ENCODE measurements at places on chromosomes 11 and 22.

GRCh38 chr11:34827228-34827627 lies 89.0 kb downstream of the APIP start:
- DNase-seq = no peak

GRCh38 chr11:88435415-88435814 lies 97.9 kb upstream of the CTSC start:
- DNase-seq = no peak

DNA sequence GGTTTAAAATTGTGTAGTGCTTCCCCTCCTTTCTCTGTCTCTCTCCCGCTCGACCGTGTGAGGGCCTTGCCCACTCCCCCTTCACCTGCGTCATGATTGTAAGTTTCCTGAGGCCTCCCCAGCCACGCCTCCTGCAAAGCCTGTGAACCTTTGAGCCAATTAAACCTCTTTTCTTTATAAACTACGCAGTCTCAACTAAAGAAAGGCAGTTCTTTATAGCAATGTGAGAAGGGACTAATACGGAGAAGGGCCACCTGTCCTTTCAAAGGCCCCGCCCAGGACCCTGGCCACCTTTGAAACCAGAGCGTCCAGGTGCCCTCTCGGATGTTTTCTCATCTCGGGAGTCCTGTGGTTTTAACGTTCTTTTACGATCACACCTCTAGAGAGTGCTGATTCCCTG lies 741.5 kb downstream of the BRD1 start:
- DNase-seq = no peak

DNA sequence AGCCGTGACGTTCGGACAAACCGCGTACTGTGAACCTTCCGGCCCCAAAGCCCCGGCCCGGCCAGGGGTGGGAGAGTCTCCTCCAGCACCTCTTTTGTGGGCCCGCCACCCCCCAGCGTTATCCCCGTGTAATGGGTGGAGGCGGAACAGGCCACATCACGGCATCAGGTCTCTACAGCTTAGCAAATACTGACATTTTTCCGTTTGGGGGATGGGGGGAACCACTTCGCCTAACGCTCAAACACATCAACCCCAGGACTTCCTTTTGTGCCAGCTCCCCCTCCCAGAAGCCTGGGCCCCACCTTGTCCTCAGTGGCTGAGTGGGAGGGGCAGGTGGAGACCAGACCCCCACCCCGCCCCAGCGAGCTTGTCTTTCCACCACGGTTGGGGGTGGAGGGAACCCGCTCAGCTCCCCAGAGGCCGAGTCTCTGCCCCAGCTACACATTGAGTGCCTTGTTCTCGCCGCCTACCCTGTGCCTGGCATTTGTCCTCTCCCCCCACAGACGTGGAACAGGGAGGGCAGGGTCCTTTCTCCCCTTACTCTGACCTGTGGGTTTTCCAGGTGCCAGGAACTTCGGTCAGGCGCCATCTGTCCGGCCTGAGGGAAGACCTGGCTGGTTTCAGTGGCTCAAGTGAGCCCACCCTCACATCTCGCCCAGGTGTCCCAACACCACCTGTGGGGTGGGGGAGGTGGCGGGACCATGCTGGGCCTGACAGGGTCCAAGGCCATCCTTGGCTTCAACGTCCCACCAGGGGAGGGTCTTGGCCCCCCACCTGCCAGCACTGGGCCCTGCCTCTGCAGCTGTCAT lies 29.6 kb downstream of the SBF1 start:
- DNase-seq = no peak

DNA sequence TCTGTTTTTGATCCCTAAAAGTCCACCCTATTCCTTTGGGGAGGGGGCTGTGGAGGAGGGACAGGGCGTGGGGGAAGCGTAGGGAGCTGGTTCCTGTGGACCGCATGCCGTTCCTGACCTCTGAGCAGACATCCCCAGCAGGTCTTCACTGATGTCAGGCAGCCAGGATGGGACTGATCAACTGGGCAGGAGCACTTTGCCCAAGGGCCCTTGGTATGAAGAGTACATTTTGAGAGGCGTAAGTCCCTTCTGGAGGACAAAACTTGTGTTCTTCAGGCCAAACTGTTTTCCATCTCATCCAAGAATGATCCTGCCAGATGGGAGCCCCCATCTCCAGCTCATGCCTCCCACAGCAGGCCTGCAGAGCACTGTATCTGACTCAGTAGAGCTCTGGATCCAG lies 80.9 kb upstream of the NARS2 start:
- no peak for DNase-seq

DNA sequence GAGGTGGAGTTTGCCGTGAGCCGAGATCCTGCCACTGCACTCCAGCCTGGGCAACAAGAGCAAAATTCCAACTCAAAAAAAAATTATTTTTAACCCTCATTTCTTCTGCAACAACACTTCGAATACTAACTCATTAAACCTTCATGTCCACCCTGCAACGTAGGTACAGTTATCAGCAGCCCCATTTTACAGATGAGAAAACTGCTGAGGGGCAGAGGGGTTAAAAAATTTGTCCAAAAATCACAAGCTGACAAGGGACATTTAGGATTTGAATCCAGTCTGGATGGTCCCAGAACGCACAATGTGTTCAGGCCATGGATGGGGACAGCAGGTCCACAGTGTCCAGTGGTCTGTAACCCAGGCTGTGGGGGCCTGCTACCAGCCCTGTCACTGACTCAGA lies 29.0 kb downstream of the RHOD start:
- no peak for DNase-seq

DNA sequence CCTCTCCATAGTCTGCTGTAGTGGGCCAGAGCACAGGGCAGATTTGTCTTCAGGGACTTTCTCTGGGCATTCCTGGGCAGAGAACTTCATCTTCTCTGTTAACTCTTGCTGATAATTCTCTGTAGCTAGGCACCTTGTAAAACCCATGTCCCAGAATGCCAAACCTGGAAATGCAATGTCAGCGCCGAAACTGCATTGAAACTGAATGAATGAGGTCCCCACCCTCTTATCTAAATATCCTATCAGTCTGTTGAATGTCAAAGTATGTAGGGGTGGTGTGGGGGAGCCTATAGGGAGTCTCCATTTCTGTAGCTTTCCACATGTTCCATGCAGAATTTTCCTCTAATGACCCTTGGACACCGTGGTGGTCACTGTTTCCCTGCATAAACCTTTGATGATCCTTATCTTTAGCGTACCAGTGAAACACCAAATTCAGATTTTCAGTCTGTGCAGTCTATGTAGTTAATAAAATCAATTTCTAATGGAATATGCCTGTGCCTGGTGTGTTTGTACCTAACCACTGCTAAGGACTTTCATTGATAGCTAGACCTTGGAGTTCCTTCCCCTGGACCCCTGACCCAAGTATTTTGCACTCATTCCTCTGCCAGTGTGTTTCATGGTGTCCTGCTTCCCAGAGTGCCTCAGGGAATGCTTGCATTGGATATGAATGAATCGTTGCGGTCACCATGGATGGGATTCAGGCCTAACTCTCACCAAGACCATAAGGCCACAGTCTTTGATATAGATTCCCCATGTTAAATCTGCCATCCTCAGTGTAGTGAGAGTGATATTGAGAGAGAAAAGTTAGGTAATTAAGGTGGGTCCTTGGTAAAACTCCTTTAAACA lies 2.5 kb upstream of the CABIN1 start:
- DNase-seq = no peak

DNA sequence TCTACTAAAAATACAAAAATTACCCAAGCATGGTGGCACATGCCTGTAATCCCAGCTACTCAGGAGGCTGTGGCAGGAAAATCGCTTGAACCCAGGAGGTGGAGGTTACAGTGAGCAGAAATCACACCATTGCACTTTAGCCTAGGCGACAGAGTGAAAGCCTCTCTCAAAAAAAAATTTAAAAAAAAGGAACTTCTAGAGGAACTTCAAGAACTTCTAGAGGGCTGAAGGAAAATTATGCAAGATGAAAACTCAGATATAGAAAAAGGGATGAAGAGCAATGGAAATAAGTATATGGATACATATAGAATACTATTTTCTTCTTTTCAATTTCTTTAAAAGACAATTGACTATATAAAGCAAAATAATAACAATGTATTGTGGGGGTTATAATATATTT lies 51.2 kb upstream of the PRR5 start:
- DNase-seq = no peak

GRCh38 chr22:28899199-28899853 lies 16.0 kb downstream of the ZNRF3 start:
- DNase-seq = no peak

DNA sequence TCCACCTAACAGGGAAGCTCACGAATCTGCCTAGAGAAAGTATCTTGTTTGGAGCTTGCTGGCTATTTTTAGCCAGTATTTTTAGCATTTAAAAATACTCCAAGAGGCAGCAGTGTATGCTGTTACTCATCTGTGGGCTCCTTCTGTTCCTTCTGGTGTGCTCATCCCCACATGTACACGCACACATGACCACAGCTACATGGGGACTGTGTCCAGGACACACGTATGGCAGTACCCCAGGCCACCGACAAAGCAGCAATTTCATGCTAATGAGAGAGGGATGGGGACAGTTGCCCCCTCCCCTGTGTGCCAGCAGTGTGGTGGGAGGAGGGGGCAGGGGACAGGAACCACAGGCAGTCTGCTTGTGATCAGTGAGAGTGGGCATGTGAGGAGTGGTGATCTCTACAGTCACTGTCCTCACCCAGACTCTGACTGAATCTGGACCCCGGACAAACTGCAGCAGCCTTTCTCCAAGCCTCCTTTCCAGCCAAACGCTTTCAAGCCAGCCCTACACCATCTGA lies 16.4 kb downstream of the USP2 start:
- DNase-seq = no peak

DNA sequence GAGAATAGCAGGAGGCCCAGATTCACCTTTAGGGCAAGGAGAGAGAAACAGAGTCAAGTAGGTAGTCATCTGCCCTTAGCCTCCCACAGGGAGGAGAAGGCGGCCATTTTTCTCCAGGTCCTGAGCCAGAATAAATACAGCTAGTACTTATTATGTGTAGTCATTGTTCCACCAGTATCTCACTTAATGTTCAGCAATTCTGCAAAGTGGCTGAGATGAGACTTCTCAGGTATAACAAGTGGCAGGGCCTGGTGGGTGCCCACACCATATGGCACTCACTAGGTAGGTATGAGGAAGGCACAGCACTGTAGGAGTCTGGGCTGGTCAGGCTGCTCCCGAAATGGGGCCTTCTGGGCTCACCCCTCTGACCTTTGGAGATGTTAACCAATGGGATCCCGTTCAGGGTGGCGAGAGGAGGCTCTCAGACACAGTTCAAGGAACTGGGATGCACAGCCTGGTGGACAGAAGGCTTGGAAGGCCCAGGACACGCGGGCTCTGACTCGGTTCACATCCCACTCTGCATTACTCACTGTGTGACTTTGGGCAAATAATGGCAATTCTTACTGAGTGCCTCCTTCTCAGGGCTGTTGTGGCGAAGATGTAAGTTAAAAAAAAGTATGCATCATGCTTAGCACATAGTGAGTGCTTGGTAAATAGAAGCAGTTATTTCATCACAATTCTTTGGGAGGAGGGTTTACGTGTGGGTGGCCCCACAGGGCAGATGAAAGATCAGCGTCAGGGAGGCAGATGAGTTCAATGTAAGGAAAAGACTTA lies 25.1 kb downstream of the RTN4RL2 start:
- DNase-seq = no peak

GRCh38 chr11:80280737-80281136 lies 839.9 kb upstream of the TENM4 start:
- DNase-seq = no peak

DNA sequence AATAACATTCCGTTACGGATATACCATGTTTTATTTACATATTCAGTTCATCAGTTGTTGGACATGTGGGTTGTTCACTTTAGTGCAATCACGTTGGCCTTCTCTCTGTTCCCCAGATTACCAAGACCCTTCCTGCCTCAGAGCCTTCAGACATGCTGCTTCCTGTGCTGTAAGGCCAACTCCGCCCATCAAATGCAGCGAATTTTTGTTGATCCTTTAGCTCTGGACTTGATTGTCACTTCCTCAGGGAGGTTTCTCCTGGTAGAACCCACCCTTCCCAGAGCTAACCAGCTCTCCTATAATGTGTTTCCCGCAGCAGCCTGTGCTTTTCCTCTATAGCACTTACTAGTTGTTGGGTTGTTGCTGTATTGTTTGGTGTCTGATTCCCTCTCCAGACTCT lies 39.4 kb downstream of the SWAP70 start:
- DNase-seq = no peak

GRCh38 chr11:98411777-98412176 lies 609.0 kb upstream of the CNTN5 start:
- DNase-seq = no peak

DNA sequence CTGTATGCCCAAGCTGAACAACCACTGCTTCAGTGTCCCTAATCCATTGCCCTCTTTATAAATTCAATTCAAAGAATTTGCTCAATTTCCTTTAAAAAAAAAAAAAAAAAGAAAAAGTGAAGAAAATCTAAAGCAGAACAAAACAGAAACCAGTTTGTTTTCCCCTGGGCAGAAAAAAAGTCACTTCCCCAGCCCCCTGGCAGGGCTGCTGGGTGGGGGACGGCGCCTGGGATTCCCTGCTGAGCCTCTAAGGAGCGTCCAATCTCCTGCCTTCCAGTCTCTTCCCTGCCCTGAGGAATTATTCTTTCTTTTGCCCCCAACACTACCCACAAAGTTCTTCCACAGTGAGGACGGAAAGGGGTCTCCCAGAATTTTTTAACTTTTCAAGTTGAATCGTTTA lies 23.9 kb downstream of the DKK3 start:
- DNase-seq = no peak

GRCh38 chr11:36062796-36063365 lies 119.0 kb downstream of the LDLRAD3 start:
- no peak for DNase-seq

- no peak for DNase-seq
Observed at GRCh38 chr11:85867751-85868150, 12.6 kb downstream of the CCDC83 start.

DNA sequence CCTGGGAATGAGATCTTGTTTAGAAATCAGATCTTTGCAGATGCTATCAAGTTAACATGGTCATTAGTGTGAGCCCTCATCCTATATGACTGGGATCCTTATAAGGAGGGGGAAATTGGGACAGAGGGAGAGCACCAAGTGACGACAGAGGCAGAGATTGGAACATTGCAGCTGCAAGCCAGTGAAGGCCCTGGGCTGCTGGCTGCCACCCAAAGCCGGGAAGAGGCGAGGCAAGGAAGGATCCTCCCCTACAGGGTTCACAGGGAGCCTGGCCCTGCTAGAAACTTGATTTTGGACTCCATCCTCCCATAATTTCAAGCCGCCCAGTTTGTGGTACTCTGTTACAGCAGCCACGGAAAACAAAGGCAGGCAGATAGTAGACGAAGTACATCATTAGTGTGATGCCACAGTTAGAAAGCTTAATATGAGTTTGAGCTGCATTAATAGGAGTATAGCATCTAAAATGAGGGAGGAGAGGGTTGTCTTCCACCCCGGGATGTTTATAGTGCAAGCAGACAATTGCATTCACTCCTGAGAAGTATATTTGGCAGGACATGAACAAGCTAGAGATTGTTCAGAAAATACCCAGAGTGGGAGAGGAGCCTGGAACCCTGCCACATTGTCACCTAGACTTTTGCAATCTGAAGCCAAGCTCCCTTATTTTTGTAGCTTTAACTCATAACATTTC lies 56.8 kb upstream of the CLMP start:
- no peak for DNase-seq

DNA sequence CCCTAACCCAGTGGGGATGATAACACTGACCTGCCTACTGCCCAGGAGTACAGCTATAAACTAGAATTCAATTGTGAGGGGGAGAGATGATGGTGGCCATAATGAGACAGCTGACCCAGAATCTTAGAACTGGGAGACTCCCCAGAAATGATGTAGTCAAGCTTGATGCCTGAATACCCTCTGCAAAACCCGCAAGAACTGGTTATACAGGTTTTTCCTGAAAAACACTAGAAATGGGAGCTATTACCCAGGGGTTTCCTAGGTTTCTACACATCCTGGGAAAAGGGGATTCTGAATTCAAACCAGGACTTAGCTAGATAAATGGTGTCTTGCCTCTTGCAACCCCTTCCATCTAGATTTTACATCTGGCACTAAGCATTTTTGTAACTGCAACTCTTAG lies 113.8 kb upstream of the NARS2 start:
- DNase-seq = no peak

All from NCI-H526 (cell line).